ENCODE measurements at places on chromosomes 7 and 10. TPM values are rescaled to one million over a fixed set of nuclear protein-coding genes. Genes with fewer than 3 reads are reported as not detected.

NEURL1 gene
- total RNA-seq = 1.1 TPM

CC2D2B gene
- total RNA-seq = 3.1 TPM

CNPY1 gene
- not detected for total RNA-seq

STK17A gene
- total RNA-seq = 126 TPM

ZNF33B gene
- 23.5 TPM for total RNA-seq

ADAM12 gene
- 3.8 TPM for total RNA-seq

CHST15 gene
- 0.22 TPM for total RNA-seq

DNMBP gene
- total RNA-seq = 2.4 TPM

CEP55 gene
- total RNA-seq = 4.6 TPM

SNCG gene
- total RNA-seq = not detected

CCL26 gene
- not detected for total RNA-seq

PNLIP gene
- total RNA-seq = not detected

C10orf143 gene
- 7.7 TPM for total RNA-seq

MYL10 gene
- not detected for total RNA-seq

OPALIN gene
- total RNA-seq = not detected

CCZ1 gene
- total RNA-seq = 90.2 TPM

COL1A2 gene
- total RNA-seq = not detected

ZNF777 gene
- total RNA-seq = 13.4 TPM

CALHM2 gene
- total RNA-seq = 26.1 TPM

OGDHL gene
- total RNA-seq = not detected

CPVL gene
- 0.96 TPM for total RNA-seq

EGR2 gene
- 7.5 TPM for total RNA-seq

RAB19 gene
- 6.7 TPM for total RNA-seq

BLNK gene
- 0.35 TPM for total RNA-seq

GPR15LG gene
- not detected for total RNA-seq

ADRB1 gene
- total RNA-seq = 0.17 TPM

GRM3 gene
- total RNA-seq = not detected

VAX1 gene
- total RNA-seq = not detected

EPO gene
- not detected for total RNA-seq

BTAF1 gene
- 75.4 TPM for total RNA-seq

HOXA3 gene
- total RNA-seq = not detected

AOC1 gene
- total RNA-seq = not detected

TMEM248 gene
- 87.3 TPM for total RNA-seq

RARRES2 gene
- not detected for total RNA-seq

SLC26A5 gene
- total RNA-seq = not detected

NKX1-2 gene
- not detected for total RNA-seq

PRKAR1B gene
- total RNA-seq = 12.5 TPM

SORCS1 gene
- total RNA-seq = not detected

PDZD7 gene
- total RNA-seq = 3.5 TPM

SFTPA1 gene
- total RNA-seq = not detected

AGBL3 gene
- 1.0 TPM for total RNA-seq

MYO1G gene
- 427 TPM for total RNA-seq

FAM131B gene
- 0.27 TPM for total RNA-seq
